ENCODE measurements at places on chromosomes 5 and 9.
A peak's percentile ranks its signal among the peaks of the same experiment; 100 is the strongest.

DNA sequence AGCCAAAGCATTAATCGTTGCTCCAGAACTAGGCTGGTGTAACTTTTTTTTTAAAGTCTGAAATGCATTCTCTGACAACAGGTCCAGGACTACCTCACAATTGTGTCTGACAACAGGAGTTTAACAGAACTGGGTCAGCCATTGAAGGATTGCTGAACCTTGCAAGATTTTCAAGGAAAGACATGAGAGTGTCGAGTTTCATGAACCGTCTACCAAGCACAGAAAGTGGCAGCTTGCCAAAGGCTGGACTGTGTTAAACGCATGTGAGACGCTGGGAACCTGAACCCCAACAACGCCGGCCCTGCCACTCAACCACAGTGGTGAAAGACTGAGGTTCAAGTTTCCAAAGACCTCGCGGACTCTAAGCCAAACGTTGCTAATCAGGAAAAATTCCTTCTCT lies 79.1 kb downstream of the LHFPL2 start:
- peak; percentile 73 for DNase-seq

DNA sequence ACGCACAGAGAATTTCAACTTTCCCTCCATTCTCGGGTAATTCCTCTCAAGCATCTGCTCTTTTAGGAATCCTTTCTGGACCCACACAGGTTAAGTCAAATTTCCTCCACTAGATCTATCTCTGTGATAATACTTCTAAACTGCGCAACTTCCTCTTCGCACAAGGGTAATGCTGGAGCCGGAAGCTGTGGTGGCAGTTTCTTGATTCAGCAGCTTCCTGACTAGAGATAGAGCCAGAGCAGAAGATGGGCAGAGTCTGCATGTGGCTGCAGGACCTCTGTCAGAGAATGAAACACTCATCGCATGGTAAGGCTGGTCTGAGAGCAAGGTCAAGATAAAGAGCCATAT lies 11.1 kb upstream of the CDC42SE2 start:
- no peak for DNase-seq

GRCh38 chr5:127867022-127867783 lies 164.0 kb downstream of the CCDC192 start:
- no peak for DNase-seq

- DNase-seq: no peak
Observed at GRCh38 chr5:124737651-124738050, 8.8 kb downstream of the ZNF608 start.

DNA sequence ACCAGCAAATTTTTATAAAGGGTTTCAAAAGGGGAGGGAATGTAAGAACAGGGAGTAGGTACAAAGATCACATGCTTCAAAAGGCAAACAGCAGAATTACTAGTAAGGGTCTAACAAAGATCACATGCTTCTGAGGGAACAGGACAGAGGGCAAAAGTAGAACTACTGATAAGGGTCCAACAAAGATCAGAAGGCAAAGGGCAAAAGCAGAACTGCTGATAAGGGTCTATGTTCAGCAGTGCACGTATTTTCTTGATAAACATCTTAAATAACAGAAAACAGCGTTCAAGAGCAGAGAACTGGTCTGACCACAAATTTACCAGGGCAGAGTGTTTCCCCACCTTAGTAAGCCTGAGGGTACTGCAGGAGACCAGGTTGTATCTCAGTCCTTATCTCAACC lies 469.5 kb upstream of the PIK3R1 start:
- DNase-seq: no peak

- DNase-seq: no peak
Observed at GRCh38 chr9:3243683-3244082, 282.1 kb downstream of the RFX3 start.

DNA sequence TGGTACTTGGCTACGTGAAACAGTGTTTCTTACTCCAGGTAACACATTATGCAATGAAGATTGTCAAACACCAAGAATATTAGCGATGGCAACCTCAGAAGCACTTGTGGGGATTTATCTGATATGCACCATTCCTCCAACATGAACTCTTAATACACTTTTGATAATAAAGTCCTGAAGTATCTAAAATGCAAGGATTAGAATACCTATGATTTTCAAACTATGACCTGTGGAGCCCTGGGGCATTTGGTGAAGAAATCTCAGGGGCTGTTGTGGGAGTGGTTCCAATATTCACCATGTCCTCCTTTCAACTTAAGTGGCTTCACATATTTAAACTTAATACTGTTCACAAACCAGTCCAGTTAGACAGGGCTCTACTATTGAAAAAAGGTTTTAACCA lies 214.6 kb upstream of the POU5F2 start:
- DNase-seq: no peak

DNA sequence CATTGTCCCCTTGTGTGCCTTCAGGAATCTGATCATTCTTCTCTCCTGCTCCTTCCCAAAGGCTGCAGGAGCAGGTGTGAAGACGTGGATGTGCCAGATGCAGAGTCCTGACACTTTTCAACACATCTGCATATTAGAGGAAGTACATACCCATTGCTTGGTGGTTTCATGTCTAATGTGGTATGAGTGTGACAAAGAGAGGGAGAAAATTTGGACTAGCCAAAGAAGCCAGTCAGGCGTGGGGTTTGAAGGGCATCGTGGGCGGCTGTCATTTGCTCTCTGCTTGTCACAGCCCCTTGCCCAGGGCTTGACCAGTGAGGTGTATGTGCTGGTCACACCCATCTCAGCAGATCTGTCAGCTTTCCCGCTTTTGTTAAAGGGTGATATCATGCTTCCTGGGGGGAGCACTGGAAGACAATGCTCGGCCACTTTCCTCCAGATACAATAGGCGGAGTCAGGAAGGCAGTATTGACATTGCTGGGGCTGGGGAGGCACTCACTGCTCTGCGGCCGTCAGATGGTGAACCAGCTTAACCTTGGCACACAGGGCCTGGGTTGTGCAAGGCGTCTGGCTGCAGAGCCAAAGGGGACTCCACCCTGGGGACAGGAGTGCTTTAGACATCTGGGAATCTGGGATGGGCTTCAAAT lies 8.6 kb downstream of the TEK start:
- no peak for DNase-seq

GRCh38 chr5:103938146-103938695 lies 375.6 kb upstream of the NUDT12 start:
- DNase-seq: no peak

DNA sequence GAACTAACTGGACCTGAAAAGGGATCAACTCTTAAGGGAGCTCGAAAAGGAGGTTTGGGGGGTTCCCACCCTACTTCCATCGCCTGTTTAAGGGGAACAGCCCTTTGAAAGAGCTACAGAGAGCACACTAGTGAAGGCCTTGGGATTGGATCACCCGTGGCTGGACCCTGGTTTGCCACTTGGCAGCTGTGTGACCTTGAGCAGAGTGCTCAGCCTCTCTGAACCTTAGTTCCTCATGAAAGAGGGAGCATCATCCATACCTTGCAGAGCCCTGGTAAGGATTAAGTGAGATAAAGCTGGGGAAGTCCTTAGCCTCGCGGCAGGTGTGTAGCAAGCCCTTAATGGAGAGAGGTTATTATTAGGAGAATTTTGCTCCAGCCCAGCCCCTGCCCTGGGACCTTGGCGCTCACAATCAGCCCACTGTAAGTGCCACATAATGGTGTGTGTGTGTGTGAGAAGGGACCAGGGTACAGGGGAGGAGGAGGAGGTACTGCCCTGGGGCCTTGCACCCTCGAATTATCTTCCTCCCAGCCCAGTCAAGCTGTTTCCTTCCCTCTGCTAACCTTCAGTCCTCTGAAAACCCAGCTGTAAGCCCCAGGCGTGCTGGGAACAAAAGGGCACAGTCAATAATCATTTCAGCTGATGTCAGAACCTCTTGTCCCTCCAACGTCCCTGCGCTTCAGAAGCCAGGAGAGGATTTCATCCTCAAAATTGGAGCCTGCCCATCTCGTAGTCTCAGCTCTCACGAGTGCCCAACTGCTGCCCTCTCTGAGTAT lies 42.9 kb downstream of the FOXI1 start:
- no peak for DNase-seq

DNA sequence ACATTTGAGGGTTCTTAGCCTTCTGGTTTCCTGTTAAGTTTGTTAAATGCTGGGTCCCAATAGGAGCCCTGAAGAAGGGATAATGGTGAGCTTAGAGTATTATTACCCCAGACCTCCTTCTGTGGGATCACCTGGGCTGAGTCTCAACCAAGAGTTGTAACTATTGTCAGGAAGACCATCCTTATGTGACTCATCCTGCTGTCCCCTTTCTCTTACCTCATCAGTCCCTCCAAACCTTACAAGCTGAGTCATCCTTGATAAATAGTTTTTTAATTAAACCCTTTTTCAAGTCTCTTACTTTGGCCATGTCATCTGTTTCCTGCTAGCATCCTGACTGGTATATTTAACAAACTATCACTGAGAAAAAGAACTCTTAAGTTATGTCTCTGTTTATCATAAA lies 502.8 kb downstream of the LRRC70 start:
- DNase-seq: no peak

GRCh38 chr9:81522716-81523551 lies 166.4 kb downstream of the TLE1 start:
- no peak for DNase-seq

- DNase-seq: no peak
Observed at GRCh38 chr5:122173474-122174415, 44.4 kb downstream of the ZNF474 start.

- no peak for DNase-seq
Observed at GRCh38 chr5:157828105-157828943, 30.6 kb downstream of the CLINT1 start.

- DNase-seq: no peak
Observed at GRCh38 chr9:37337301-37337890, 85.1 kb upstream of the GRHPR start.

- no peak for DNase-seq
Observed at GRCh38 chr5:148932355-148932935, 106.0 kb downstream of the ADRB2 start.

- no peak for DNase-seq
Observed at GRCh38 chr5:61669531-61669930, 337.5 kb downstream of the ZSWIM6 start.

DNA sequence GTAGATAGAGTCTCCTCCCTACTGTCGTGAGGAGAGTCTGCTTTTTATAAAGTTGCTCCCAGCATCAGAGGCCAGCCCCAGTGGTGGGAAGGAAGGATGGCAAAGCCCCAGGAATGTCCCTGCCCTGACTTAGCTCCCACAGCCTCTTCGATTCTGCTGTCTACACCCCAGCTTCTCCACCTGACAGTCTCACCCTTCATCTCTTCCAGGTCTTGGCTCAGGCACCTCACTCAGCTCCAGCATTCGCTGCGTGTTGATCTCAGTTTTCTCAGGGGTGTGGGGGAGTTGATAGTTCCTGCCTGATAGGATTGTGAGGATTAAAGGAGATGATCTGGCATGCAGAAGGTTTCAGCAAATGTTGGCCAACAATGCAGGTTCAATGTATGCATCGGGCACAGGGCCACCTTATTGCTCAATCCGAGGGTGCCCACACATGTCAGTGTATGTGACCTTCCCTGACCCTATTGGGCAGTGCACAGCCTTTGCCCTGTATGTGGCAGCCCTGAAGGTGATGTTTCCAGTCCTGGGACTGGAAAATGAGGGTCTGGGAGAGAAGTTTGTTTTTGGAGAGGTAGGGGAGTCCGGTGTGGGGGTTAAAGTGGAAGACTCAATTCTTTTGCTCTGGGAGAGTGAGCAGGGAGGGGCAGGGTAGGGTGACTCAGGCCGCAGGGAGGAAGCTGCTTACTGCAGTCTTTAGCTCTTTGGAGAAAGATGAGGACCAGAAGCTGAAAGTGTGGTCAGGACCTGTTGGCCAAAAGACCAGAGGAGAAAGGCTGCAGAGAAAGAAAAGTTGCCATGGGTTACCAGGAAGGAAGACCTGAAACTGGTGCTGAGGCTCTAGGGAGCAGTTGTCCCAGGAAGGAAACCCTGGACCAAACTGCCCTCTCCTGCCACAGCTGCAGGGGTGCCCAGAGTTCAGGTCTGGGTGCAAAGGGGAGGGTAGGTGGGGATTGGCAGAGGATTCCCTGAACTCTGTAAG lies 153.2 kb downstream of the MACROH2A1 start:
- DNase-seq: no peak

GRCh38 chr9:115085773-115086377 lies 32.1 kb downstream of the TNC start:
- no peak for DNase-seq

DNA sequence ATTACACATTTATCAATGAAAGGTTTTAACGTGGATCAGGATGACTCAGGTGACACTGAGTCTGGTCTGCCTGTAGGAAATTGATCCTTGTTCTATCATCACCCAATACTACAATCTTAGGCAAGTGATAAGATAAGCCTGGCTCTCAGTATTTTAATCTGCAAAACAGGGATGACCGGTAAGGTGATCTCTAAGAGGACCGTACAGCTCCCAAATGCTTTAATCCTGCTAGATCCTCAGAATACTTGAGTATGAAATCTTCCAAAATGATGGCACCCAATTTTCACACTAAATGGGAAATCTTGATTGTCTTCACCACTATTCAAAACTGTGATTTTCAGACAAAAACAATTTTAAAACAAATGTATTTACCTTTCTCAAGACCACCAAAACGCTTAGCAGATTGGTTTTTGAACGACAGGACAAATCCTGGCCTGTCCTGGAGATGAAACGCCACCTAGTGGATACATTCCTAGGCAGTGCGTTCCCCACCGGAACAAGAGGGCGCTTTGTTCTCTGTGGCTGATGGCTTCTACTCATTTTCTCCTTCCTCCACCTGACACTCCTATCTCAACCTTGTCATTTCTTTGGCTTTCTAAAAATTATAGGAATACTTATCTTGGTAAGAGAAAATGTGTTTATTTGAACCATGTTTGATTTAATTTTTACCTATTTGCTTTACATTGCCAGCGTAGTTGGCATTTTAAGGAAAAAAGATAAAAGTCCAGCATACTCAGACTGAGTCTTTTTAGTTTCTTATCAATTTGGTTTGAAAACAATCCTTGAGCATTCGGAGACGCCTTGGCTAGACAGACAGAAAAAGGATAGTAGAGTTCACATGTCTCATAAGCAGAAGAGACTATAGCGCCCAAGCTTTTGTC lies 41.2 kb upstream of the VCAN start:
- peak; percentile 28 for DNase-seq

DNA sequence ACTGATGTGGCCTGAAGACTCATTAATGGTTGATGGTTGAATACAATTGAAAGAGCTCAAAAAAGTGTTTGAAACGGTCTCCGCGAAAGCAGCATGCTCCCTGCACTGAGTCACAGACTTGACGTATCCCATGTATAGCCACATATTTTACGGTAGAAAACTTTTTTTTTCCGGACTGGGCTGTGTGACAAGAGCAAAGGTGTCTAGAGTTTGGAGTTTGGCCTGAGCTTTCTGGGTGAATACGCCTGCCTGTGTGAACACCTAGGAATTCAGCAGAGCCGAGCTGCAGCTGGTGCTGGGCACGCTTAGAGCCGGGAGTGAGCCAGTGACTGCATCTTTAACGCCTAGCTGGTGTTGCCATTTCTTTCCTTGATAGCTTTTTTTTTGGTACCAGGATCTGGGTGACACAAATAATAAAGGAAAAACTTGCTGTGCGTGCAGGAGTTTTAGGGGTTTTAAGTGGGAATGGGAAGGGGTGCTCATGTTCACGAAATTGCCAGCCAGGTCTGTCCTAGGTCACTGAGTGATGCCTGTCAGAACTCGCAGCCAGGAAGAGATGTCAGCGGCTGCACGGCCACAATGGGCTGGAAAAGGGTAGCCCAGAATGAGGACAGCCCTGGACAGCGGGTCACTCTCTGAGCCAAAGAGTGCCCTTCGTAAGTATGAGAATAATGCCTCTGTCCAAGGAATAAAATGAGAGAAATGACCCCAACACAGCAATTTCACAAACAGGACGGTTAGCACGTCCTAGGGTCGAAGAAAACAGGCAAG lies 51.7 kb downstream of the PSMB7 start:
- no peak for DNase-seq
